Kidney glomerular epithelial cell (primary cell): ENCODE measurements at places on chromosomes 5 and 9.

DNA sequence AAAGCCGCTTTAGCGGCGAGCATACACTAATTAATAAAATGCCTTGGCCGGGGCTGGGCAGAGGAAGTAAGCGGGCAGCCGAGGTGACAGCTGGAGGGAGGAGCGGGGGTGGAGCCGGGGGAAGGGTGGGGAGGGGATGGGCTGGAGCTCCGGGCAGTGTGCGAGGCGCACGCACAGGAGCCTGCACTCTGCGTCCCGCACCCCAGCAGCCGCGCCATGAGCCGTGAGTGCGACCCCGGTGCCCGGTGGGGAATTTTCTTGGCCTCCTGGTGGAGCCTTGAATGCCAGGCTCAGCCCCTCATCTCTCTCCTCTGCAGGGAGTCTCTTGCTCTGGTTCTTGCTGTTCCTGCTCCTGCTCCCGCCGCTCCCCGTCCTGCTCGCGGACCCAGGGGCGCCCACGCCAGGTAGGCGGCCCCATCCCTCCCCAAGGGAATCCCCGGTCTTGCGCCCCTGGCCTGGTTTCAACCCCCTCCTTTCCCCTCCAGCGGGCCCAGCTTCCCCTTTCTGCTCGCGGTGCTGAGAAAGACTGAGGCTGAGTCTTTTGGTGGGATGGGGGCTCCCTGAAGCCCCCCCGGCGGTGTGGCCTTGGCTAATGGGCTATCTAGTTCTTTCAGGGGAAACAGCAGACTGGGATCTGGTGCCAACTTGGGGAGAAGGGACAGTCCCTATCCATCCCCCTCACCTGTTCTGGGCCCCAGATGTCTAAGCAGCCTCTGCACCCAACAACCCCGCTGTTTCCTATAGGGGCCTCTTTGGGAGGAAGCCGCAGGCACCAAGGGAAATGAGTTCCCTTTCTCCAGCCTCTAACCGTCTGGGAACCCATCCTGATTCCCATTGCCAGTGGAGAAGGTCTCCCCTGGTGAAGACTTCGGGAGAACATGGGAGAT lies at the start of gene PTGS1:
Gene PTGS1 (plus strand): TSS at position 156 of the 887 bp plus-strand sequence. CDS start 61 bp downstream, at position 217.
- no peak for DNase-seq

DNA sequence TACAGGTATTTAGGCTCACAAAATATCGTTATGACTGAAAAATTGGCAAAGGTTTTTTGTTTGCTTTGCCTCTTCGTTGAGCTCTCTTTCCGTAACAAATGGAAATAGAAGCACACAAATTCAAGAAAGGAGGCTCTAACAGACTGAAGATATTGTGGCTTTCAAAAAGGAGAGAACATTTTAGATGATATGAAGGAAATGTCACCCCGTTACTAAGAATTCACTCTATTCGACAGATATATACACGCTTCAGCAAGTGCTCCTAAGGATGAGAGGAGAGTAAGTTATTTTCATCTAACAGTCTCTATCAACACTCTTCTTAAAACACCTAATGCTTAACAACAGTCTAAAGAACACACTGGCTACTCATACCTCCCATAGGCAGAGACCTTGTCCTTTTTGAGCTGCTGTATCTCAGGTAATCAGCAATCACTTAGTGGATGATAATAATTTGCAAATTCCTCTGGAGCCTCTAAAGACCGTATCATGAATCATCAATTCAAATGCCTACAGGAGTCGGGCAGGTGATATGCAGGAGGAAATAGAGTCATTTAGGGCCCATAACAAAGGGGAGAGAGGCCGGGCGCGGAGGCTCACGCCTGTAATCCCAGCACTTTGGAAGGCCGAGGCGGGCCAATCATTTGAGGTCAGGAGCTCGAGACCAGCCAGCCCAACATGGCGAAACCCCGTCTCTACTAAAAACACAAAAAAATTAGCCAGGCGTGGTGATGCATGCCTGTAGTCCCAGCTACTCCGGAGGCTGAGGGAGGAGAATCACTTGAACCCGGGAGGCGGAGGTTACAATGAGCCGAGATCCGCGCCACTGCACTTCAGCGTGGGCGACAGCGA lies 1.4 kb upstream of the HSDL2 start:
- no peak for DNase-seq

DNA sequence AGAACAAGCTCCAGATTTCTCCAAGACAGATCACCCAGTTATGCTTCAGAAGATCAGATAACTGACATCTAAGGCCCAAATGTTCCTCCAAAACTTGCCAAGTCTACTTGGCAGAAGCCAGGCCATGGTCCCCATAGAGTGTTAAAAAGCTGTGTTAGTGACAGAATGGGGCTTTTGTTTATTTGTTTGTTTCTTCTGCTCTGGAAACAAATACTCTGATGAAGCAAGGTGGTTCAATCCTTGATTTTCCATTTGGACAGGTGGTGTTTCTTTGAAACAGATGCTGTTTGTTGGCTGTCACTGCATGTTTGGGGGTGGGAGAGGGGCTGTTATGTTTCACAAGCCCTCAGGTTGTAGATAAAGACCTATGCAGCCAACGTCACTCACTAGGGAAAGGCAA lies 264.0 kb downstream of the FAM114A2 start:
- DNase-seq, result no peak

GRCh38 chr5:82355496-82355895 lies 77.3 kb upstream of the RPS23 start:
- DNase-seq, result no peak

- DNase-seq, result peak; percentile 51
Observed at GRCh38 chr9:5438301-5439162, 807 bp upstream of the PLGRKT start.

DNA sequence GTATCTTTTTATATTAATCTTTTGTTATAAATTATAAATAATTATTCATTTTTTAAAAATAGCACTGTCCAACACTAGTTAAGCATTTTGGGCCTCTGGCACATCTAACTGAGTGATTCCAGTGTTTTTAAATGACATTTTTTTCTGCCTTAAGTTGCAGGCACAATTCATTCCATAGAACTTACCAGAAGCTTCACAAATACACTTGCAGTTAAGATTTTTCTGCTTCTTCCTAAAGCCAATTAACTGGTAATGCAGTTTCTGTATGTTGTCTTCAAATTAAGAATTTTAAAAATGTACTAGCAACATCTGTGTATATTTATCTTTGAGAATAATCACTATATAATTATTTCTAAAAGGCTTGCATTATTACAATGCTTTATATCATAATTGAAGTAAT lies 11.2 kb upstream of the NFIB start:
- no peak for DNase-seq

DNA sequence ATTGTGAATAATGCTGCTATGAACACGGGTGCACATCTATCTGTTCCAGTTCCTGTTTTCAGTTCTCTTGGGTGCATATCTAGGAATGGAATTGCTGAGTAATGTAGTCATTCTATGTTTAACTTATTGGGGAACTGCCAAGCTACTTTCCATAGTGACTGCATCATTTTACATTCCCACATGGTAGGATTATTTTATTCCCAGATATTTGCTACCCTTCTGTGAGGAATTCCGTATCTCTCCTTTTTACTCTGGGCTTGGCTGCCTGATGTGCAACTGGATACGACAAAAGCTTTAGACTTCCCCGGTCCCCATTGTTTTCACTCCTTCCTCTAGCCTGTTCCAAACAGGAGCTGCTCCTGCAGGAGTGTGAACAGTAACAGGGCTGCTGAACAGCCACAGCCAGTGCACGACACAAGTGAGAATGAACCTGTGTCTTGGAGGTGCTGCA lies 7.2 kb downstream of the TAS2R1 start:
- DNase-seq, result peak; percentile 46

GRCh38 chr5:104452550-104452949 lies 890.0 kb upstream of the NUDT12 start:
- no peak for DNase-seq

- peak; percentile 15 for DNase-seq
Observed at GRCh38 chr9:113309204-113309813, 6.1 kb upstream of the RNF183 start.

DNA sequence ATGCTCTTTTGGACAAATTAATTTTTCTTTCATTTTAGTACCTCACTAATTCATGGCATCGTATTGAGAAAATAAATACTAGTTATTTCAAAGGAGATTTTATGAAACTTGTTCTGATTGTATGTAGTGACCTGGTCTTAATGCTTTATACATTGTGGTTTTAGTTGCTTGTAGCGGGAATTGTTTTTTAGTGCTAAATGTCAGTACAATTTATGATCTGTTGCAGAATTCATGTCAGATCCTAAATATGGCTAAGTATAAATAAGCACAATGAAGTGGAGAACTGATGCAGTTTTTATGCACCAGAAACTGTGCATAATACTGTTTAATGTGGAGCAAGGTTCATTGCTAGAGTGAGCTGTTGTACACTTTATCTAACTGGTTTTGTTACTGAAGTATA lies 308.8 kb downstream of the PJA2 start:
- no peak for DNase-seq

DNA sequence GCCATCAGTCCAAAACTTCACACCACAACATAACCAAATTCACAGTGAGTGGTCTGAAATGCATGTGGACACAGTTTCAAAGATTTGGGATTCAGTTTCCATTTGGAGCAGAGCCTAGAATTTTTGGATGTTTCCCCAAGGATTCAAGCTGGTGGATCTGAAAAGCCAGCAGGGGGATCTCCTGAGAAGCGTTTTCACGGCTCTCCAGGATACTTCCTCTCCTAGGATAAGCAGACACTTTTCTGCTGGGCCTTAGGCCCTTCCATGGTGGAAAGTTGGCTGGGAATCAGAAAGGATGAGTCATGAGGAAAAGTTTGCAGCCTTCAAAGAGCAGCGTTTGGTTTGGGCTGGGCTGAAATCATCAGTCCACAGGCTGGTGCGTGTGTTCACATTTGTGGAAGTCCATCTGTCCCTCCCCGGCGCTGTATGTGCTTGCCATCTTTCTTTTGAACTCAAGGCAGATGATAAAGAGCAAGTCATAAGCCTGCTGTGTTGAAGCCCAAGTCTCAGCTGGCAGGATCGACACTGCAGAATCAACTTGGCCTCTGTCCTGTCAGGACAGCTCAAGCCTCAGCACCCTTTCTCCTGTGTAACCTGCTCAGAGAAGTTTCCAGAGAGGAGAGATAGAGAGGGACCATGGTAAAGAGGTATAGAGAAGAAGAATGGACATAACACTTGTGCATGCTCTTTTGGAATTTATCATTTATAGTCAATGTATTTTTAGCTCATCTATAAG lies 152.6 kb upstream of the MSX2 start:
- DNase-seq, result no peak

- DNase-seq, result no peak
Observed at GRCh38 chr5:136517755-136518154, 152.4 kb upstream of the TRPC7 start.

DNA sequence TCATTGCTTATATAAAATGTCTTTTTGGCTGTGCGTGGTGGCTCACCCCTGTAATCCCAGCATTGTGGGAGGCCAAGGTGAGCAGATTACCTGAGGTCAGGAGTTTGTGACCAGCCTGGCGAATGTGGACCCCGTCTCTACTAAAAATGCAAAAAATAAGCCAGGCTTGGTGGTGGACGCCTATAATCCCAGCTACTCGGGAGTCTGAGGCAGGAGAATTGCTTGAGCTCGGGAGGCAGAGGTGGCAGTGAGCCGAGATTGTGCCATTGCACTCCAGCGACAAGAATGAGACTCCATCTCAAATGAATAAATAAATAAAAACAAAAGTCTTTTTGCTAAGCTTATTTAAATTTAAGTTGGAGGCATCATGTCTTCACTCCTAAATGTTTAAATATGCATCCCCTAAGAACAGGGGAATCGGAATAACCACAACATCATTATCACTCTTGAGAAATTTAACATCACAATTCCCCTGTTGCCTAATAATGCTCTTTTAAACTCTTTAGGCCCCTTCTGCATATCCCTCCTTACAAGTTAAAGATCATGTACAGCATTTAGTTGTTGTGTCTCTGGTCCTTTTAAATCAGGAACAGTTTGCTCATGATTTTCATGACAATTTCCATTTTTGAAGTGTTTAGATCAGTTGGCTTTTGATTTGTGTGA lies 72.8 kb downstream of the ERBIN start:
- no peak for DNase-seq

DNA sequence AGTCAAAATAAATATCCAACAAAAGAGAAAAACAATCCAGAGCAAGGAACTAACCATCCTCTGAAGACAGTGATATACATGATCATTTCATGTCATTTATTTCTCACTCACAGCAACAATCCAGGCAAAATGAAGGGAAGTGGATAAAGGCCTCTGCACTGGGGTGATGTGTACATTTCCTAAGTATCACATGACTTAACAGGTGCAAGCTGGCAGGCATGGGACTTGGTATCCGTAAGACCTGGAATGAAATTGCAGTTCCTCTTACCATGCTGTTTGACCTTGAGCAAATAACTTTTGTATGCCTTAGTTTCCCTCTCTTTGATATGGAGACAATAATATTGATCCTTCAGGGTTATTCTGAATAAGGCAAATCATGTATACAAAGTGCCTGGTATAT lies 77.6 kb downstream of the PRLR start:
- no peak for DNase-seq

DNA sequence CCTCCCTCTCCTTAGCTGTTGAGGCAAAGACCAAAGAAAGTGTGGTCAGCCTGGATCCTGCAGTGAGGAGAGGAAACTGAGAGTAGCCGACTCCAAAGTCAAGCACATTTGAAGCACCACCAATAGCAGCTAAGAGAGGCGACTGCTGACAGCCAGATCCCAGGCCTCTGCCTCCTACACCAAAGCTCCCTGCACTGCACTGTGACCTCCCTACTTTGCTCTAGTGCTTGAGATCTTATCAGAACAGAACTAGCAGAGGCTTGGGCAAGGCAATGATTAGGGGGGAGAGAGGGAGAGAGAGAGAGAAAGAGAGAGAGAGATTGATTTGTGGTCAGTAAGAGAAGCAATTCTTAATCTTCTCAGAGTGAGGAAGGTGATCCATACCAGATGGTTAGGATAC lies 216.3 kb downstream of the CDK5RAP2 start:
- DNase-seq, result no peak

- no peak for DNase-seq
Observed at GRCh38 chr5:62707563-62707962, 128.9 kb downstream of the LRRC70 start.

- no peak for DNase-seq
Observed at GRCh38 chr5:84817953-84818352, 433.3 kb upstream of the EDIL3 start.

GRCh38 chr9:113540466-113540865 lies 76.9 kb downstream of the RGS3 start:
- DNase-seq, result no peak

- peak; percentile 24 for DNase-seq
Observed at GRCh38 chr9:137021979-137022661, 5.9 kb downstream of the ABCA2 start.

DNA sequence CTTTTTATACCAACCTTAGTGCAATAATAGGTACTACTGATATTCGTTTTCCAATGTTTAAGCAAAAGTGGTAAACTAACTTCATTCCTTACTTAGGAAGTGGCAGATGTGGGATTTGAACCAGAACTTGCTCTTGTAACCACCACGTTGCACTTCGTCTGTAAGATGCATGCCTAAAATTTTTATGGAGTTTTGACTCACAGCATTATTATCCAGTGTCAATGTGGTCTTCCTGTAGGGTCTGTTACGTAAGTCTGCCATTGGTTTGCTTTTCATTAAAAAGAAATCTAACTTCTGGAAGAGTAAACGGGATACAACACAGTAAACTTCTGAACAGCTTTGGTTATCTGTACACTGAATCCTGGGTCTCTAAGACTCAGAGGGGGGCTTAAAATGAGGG lies 521.0 kb upstream of the WWC1 start:
- DNase-seq, result peak; percentile 4

- DNase-seq, result no peak
Observed at GRCh38 chr5:120039111-120039510, 409.8 kb downstream of the FAM170A start.

- peak; percentile 57 for DNase-seq
Observed at GRCh38 chr9:35515766-35516165, 25.9 kb downstream of the RUSC2 start.
